ENCODE measurements at places on chromosomes 2 and 18. TPM values are rescaled to one million over a fixed set of nuclear protein-coding genes. Genes with fewer than 3 reads are reported as not detected.
A peak's percentile ranks its signal among the peaks of the same experiment; 100 is the strongest.

- H3K27ac ChIP-seq, result no peak overlapping the region
- no peaks in the 10 kb centered on the region for H3K4me1 ChIP-seq
- DNase-seq, result no peak
- no peak overlapping the region for H3K4me3 ChIP-seq
Observed at GRCh38 chr2:55968941-55969340, 45.4 kb upstream of the EFEMP1 start.

- no peak overlapping the region for H3K27ac ChIP-seq
- DNase-seq, result no peak
- no peaks in the 10 kb centered on the region for H3K4me1 ChIP-seq
Observed at GRCh38 chr2:209600341-209601171, 171.1 kb upstream of the UNC80 start.

DNA sequence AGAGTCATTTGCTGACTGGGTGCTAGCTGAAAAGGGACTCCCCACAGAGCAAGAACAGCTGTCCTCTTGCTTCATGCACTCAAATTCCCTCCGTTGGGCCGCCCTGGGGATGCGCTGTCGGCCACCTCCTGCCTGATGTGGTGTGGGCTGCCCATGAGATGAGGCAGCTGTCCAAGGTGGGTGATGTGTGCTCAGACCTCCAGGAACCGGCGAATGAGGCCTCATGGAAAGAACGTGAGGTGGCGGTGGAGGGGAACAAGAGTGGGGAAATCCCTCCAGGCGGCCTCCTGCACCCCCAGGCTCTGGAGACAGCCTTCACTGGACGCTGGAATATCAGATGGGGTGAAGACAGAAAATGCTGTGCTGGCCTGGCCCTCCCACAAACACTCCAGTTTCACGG lies 79.8 kb downstream of the LONRF2 start:
- no peak for DNase-seq
- H3K4me1 ChIP-seq, result no peaks in the 10 kb centered on the region
- no peaks in the 10 kb centered on the region for H3K36me3 ChIP-seq
- H3K27me3 ChIP-seq, result no peaks in the 10 kb centered on the region
- H3K4me3 ChIP-seq, result no peak overlapping the region

GRCh38 chr2:205776720-205777119 lies 94.4 kb downstream of the NRP2 start:
- DNase-seq, result no peak
- H3K27me3 ChIP-seq, result no peaks in the 10 kb centered on the region
- H3K27ac ChIP-seq, result no peak overlapping the region
- no peak overlapping the region for H3K4me3 ChIP-seq

GRCh38 chr18:8783994-8784530 lies 78.7 kb downstream of the MTCL1 start:
- no peaks in the 10 kb centered on the region for H3K27me3 ChIP-seq
- DNase-seq, result no peak
- no peak overlapping the region for H3K4me3 ChIP-seq
- no peaks in the 10 kb centered on the region for H3K36me3 ChIP-seq
- peaks cover 17% of the 10 kb centered on the region for H3K4me1 ChIP-seq

The RGPD8 gene
- total RNA-seq, result 23.1 TPM

DNA sequence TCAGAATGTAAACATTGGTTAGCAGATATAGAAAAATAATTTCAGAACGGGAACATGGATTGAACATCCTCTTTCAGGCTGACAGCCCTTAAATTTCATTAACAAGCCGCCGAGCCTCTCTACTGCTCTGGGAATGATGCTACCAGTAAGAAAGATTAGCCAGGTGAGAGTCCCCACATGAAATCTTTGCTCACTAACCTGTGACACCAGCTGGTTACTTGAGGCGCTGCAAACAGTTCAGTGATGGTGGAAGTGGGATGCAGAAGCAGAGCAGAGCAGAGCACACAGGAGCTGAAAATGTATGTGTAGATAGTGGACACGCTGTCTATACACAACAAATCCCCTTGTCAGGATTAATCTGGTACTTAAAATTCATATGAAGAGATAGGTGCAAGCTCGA lies 721.1 kb downstream of the DPP10 start:
- no peaks in the 10 kb centered on the region for H3K27me3 ChIP-seq
- no peaks in the 10 kb centered on the region for H3K4me1 ChIP-seq
- no peaks in the 10 kb centered on the region for H3K36me3 ChIP-seq
- DNase-seq, result peak; percentile 4
- H3K27ac ChIP-seq, result no peak overlapping the region

The SIX3 gene
- total RNA-seq, result not detected

The SGPP2 gene
- not detected for total RNA-seq

The DSG1 gene
- not detected for total RNA-seq
